ENCODE measurements at places on chromosomes 4 and X.
A peak's percentile ranks its signal among the peaks of the same experiment; 100 is the strongest.

- no peak for DNase-seq
Observed at GRCh38 chr4:6107114-6107791, 89.0 kb upstream of the C4orf50 start.

- no peak for DNase-seq
Observed at GRCh38 chr4:15245006-15245530, 182.8 kb upstream of the C1QTNF7 start.

DNA sequence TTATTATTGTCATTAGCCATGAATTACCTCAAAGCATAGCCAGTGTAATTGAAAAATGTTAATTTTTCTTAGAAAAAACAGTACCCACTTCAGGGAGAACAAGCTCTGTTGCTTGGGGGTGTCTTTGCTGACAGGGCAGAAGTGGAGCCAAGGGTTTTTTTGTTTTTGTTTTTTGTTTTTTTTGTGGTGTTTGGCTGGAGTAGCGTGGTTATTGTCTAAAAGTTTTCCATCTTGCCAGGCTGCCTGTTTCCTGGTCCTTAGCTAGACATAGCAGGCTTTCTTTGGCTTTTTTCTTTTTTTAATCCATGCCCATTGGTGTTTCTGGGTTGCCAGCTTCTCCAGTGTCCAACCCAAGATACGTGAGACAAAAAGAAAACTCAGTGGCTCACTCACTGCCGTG lies 61.5 kb downstream of the CASP3 start:
- DNase-seq = peak; percentile 27

DNA sequence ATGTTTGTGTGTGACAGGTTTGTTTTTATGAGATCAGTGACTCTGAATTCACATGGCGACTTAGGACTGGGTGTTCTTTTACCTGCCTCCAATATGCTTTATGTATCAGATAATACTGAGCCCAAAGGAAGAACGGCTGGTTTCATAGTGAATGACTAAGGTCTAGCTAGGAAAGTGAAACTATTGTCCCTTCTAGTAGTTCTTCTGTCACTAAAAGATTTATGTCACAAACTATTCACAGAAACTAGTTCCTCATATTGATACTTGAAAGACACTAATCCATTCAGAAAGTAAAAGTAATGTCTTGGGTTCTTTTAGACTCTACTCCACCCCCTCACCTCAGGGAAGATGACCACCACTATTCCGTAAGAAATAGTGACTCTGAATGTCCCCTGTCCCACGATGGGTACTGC lies 81.7 kb downstream of the EGF start:
- no peak for DNase-seq

- DNase-seq = no peak
Observed at GRCh38 chrX:15016051-15016450, 142.8 kb downstream of the MOSPD2 start.

- DNase-seq = no peak
Observed at GRCh38 chrX:40671126-40671525, 23.8 kb upstream of the CXorf38 start.

DNA sequence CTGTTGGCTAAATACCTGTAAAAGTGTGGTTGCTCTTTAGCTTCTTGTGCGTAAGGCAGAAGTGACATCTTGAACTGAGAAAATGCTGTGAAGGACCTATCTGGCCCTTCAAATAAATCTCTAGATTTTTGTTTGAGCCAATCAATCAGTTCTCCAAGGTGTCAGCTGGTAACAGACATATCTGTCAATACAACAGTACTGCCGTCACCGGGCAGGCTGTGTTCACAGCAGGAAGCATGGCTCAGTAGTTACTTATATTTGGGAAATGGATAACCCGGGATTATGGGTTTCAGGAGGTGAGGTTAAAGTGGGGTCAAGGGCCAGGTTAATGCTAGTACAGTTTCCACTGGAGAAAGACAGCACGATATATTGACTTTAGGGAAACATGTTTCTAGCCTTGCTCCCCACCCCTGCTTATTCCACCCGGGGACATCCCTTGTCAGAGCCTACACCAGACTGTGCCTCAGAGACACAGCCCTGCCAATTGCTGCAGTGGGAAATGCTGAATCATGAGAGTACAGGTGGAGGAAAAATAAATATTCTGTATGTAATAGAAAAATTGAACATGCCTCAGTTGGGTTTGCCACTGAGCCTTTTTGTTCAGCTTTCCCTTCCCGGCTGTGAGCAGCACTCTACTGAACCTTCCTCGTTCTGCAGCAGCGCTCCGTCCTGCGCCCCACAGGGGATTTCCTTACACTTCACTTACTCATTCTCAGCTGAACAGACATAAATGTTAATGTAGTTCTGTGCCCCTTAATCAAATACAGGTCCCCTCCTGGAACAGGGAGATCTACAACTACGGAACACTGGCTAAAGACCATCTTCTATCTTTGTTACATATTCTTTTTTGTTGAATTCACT lies 121.1 kb downstream of the MGST2 start:
- DNase-seq = no peak

DNA sequence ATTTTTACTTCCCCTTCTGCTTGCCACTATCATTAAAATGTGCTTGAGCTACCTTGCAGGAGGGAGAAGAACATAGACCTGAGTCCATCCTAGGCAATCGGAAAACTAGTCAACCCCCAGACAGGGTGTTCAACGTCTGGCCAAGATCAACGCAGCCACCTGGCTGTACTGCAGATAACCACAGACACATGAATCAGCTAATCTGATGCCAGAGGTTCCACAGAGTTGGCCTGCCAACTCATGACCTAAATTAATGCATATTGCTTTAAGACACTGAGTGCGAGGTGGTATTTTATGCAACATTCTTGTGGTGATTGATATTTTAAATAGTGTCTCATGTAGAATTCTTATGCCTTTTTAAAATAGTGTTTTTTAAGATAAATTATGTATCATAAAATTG lies 1283.8 kb upstream of the PABPC4L start:
- DNase-seq = no peak

DNA sequence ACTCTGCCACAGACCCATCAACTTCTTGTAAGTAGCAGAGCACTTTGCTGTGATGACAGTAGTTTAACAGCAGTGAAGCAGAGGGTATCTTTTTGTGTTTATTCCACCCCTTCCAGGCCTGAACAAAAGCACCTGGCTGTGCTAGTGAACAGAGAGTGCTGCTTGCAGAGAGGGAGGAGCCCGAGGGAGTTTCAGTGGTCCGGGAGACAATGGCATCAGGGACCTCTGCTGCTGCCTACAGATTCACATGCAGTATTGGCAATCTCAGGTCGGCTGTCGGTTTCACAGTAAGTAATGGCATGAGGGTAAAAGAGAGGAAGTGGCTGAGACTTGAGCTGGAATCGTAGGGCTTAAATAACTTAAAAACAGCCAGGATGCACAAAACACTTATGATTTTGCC lies 755.8 kb downstream of the RPA4 start:
- no peak for DNase-seq

DNA sequence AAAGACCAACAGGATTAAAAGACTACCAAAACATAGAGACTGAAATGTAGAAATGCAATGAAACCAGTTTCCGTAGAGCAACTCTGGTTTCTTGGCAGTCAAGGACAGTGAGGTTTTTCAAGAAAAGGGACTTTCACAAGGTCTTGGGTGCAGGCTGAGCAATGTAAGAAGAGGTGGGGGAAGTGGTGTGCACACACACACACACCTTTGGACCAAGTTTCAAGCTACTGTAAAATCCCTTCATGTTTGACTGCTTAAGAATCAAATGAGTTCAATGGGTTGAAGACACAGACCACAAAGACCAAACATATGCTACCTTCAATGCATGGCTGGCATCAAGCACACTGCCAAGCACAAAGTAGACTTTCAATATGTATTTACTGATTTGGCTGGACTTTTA lies 17.8 kb upstream of the MCF2 start:
- no peak for DNase-seq

DNA sequence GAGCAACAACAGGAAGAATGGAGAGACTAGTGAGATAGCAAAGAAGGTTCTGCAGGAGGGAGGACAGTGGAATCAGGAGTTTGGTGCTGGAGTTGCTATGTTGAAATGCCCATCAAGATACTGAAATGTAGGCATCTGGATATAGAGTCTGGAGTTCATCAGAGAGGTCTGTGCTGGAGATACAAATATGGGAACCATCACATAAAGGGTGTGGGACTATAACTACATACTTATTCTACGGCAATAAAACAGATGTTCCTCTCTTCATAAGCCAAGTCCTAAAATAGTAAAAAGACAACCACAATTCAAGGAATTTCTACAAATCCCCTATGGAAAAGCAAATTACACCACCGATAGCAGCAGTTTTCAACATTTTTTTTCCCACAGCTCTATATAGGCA lies 1.6 kb downstream of the MED14 start:
- no peak for DNase-seq

- DNase-seq = no peak
Observed at GRCh38 chr4:18250564-18250963, 229.0 kb upstream of the LCORL start.

DNA sequence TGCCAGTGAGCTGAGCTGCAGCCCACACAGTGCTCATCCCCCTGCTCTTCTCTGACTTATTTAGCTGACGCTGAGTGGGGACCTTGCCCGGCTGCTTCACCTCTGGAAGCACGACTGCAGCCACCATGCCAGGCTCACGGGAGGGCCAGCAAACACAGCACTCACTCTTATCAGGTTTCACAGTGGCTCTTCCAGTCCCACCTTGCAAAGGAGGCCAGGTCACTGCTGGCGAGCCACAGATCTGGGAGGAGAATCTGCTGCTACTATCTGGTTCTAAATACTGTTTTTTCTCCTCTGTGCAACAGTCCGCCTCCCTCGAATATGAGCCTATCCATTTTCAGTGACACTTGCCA lies 6.7 kb upstream of the SPON2 start:
- no peak for DNase-seq

DNA sequence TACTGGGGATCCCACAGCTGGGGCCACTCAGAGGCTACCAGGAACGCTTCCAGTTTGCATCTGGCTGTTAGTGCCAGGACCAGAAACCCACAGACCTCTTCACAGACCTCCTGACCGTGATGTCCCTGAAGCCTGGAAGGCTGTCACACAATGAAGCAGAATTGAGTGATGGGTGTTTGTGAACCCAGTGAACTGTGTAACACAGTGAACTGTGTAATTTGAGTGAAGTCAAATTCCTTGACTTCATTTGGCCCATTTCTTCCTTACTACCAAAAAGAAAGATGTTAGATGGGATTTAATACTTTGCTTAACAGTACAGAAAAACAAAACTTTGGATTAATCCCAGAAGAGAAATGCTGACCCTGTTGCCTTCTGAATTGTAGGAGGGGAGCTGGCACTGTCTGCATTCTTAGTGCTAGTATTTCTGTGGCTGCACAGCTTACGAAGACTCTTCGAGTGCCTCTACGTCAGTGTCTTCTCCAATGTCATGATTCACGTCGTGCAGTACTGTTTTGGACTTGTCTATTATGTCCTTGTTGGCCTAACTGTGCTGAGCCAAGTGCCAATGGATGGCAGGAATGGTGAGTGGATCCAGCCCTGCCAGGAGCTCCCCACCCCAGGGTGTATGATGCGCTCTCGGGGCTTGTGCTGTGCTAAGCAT lies 17.8 kb downstream of the SRD5A3 start:
- DNase-seq = peak; percentile 94

DNA sequence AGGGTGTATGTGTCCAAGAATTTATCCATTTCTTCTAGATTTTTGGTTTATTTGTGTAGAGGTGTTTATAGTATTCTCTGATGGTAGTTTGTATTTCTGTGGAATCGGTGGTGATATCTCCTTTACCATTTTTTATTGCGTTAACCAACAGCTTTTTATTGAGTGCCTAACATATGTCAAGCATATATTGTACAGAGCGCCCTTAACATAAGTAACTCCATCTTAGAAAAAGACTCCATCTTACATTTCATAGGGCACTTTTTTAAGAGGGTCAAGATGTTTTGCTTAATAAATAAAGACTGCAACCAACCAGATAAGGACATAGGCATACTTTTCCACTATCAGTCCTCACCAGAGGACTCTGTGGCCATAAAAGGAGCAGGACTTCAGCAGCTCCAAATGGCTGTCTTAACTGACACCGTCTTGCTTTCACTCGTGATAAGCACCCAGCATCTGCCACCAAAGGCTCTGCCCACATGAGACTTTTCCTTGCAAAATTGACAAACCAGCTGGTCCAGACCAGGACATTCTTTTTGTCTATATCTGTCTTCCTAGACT lies 75.0 kb downstream of the HS6ST2 start:
- no peak for DNase-seq

DNA sequence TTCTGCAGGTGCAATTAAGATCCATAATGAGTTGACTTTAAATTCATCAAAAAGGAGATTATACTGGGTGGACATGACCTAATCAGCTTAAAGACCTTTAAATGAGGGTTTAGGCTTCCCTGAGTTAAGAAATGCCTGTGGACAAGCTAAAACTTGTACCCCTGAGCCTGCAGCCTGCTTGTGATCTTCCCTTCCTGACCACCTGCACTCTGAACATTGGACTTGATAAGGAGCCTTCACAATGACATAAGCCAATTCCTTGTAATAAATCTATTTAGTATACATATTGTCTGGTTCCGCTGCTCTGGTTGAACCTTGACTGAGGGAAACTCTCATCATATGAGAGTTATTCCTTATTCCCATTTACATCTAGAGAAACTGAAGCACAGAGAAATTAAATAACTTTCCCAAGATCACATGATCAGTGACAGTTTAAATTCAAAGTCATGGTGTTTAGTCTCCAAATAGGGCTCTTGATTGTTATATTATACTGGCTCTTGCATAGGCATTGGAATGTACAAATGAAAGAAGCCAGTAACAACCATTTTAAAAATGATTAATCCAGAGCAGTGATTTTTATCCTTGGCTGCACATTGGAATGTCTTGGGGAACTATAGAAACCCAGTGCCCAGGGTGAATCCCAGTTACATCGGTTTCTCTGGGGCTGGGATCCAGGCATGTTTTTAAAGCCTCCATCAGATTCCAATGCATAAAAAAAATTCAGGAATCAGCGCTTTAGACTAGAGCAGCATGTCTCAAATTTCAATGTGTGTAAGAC lies 136.1 kb downstream of the MSL3 start:
- no peak for DNase-seq

GRCh38 chrX:50609796-50610195 lies 139.2 kb upstream of the DGKK start:
- no peak for DNase-seq

GRCh38 chrX:69503228-69503781 lies 821 bp upstream of the NALF2 start:
- peak; percentile 13 for DNase-seq

GRCh38 chrX:79159800-79160199 lies 15.3 kb downstream of the GPR174 start:
- DNase-seq = no peak

GRCh38 chrX:13761606-13762414 lies 27.3 kb downstream of the OFD1 start:
- DNase-seq = no peak

GRCh38 chr4:113020966-113021365 lies 28.5 kb upstream of the ANK2 start:
- peak; percentile 72 for DNase-seq

DNA sequence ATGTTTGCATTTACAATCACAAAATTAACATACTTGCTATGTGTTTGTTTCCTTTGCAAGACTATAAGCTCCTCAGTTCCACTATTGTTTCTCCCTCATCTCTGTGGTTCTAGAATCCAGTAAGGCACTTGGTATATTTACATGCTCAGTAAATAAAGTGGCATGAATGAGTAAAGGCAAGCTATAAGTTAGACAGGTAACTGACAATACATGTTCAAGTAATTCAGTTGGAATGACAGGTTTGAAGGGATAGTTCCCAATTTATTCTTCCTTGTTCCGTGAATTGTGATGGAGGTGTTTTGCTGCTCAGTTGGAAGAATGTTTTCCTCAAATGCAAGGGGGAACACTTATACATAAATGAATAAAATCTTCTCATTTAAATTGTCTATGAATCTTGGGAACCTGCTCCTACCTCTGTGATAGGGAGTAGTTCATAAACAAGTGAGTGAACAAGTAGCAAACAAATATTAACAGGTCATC lies 54.1 kb upstream of the DHX15 start:
- DNase-seq = no peak

Measured in pons (tissue), 1 donor.